Mammary epithelial cell (primary cell): ENCODE measurements at places on chromosomes 4 and X. TPM values are rescaled to one million over a fixed set of nuclear protein-coding genes. Genes with fewer than 3 reads are reported as not detected.
A peak's percentile ranks its signal among the peaks of the same experiment; 100 is the strongest.

DNA sequence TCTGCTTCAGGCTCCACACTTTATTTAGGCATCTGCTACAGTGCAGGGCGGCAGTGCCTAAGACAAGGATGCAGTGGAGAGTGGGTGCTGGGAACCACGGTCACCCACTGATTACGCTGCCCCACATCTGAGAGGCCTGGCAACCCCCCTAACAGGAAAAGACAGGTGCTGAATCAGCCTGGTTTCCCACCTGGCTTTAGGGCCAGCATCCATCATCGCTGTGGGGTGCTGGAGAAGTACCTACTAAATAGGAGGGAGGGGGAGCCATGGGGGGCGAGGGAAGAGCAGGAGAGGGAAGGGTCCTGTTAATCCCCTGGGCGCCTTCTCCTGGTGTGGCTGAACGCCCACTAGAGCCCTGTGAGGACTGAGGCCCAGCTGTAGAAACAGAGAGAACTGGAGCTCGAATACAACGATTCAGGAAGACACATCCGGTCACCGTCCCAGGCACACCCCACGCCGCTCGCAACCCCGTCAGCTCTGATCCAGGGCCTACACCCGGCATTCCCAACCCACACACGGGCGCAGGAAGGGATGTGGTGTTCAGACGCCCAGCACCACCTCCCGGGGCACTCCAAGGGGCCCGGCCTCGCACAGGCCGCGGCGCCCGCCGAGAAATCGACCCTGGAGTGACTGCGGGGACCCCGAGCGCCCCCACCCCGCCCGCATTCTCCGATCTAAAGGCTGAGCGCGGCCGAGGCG is 554 bp downstream of the DCTD start:
- peak; percentile 47 for DNase-seq

DNA sequence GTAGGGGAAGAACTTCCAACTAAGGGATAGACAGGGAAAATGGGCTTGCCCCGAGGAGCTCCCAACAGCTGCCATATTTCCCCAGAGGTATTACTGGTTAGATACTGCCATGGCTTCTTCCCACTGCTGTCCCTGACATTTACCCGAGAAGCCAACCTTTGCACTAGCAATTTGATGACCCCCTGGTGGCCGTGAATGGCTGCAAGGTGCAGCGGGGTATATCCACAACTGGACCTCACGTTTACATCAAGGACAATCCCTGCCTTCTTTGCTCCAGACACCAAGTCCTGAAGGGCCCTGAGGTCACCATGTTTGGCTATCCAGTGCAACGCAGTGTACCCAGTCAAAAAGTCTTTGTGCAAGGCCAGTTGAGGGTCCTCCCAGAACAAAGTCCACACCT is 2.3 kb downstream of the SOWAHB start:
- DNase-seq: no peak

DNA sequence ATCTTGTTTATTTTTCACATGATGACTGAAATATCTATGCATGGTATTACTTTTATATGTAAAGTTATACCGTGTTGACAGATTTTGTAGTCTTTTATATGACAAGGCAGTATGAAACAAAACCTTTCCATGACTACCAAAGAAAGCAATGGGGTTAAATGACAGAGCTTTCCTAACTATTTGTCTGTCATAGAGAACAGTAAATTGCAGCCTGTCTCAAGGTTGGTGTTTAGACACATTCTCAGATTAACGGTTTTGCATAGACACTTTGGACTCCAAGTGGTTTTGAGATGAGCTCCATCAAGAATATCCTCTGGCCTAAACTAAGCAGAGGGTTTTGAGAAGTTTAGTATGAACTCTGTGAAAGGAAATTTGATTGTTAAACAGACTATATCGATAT is 180.7 kb upstream of the TENM3 start:
- no peak for DNase-seq

DNA sequence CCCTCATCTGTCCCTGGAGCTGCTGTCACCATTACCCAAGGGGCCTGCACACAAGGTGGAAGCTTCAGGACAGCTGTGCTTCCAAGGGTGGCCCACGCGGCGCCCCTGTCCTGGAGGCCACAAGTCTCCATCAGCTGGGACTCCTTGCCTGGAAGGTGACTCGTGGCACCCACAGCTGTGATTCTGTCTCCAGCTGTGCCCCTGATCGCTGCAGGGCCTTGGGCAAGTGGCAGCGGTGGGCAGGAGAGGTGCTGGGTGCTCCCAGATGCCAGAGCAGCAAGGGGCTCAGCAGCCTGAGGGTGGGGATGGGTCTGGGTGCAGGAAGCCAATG is 9.0 kb upstream of the DUSP9 start:
- no peak for DNase-seq

The PNMA6A gene
- 0.14 TPM in 1 of 2 replicates, not detected in the other for total RNA-seq

GRCh38 chr4:95093936-95094929 is 336.5 kb downstream of the BMPR1B start:
- DNase-seq: no peak

- DNase-seq: no peak
Observed at GRCh38 chrX:153964105-153964504, 7.5 kb downstream of the HCFC1 start.
